ENCODE measurements at places on chromosomes 5 and 9.

GRCh38 chr9:98488571-98489312, 220.0 kb downstream of the GABBR2 start:
- DNase-seq: peak; percentile 95

- DNase-seq: no peak
Measured at GRCh38 chr5:60789551-60789950, 54.5 kb downstream of the ELOVL7 start.

GRCh38 chr5:43041669-43042175, 1.6 kb upstream of the ANXA2R start:
- peak; percentile 49 for DNase-seq

- no peak for DNase-seq
Measured at GRCh38 chr5:169646856-169647255, 9.8 kb downstream of the DOCK2 start.

GRCh38 chr9:136028760-136029470, 66.2 kb downstream of the NACC2 start:
- no peak for DNase-seq

DNA sequence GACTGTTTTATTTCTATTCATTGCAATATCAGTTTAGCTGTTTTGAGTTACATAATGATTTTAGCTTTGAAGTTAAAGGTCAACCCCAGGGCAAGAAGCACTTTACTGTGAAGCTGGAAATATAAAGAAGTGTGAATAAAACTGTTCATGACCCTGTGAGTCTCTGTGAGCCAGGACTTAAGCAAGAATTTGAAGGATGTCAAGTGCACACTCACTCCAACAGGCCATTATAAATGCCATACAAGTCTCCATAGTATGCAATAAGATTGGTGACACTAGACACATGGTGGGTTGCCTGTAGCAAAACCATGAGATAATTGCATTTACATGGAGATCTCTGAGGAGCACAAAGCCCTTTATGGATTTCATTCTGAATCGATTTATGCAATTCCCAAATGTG, 318.7 kb upstream of the ITGA1 start:
- no peak for DNase-seq

GRCh38 chr9:16268067-16268881, 602.2 kb downstream of the BNC2 start:
- DNase-seq: peak; percentile 42

- no peak for DNase-seq
Measured at GRCh38 chr5:78691084-78691960, 42.8 kb upstream of the LHFPL2 start.

DNA sequence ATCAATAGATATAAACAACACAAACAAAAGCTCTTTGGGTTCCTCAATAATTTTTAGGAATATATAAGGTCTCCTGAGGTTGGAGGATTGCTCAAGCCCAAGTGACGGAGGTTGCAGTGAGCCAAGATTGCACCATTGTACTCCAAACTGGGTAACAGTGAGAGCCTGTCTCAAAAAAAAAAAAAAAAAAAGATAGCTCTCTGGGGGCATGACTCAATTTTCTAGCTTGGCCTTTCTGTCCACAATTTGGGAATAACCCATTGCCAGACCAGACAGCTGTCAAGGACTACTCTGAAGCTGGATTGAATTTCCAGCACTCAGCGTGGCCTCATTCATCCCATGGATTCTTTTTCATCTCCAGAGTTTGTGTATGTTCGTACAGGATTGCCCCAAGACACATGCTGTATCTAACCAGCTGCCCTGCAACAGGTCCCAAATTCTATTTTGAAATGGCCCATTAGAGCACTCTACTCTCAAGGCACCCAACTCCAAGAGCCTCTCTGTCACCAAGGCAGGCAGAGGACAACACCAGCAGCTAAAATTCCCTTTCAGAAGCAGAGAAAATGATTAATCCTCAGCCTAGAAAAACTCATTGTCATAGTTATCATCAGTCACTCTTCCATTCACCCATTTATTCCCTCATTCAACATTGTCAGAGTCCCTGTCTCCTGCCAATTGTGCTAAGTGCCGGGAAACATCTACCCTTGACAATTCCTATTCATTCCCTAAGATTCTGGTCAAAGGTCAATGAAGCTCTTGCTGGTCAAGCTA, 8.7 kb downstream of the FAM193B start:
- peak; percentile 69 for DNase-seq

DNA sequence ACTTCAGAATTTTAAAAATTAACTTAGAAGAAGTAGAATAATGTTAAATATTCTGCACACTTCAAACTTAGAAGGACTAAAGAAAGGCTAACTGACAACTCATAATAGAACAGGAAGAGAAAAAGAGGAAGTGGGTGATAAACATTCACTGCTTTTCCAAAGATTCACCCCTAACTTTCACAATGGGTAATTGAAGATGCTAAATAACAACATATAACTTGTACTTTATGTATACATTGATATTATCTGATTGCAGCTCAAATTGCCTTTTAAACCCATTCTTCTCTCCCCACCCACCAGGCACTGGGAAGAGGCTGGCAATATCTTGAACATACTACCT, 376.6 kb downstream of the EFNA5 start:
- no peak for DNase-seq

GRCh38 chr5:129094924-129095899, 663 bp downstream of the ISOC1 start:
- peak; percentile 47 for DNase-seq

GRCh38 chr5:116456036-116456435, 118.6 kb downstream of the SEMA6A start:
- no peak for DNase-seq

- DNase-seq: no peak
Measured at GRCh38 chr9:127915801-127916719, 781 bp downstream of the ST6GALNAC4 start.

DNA sequence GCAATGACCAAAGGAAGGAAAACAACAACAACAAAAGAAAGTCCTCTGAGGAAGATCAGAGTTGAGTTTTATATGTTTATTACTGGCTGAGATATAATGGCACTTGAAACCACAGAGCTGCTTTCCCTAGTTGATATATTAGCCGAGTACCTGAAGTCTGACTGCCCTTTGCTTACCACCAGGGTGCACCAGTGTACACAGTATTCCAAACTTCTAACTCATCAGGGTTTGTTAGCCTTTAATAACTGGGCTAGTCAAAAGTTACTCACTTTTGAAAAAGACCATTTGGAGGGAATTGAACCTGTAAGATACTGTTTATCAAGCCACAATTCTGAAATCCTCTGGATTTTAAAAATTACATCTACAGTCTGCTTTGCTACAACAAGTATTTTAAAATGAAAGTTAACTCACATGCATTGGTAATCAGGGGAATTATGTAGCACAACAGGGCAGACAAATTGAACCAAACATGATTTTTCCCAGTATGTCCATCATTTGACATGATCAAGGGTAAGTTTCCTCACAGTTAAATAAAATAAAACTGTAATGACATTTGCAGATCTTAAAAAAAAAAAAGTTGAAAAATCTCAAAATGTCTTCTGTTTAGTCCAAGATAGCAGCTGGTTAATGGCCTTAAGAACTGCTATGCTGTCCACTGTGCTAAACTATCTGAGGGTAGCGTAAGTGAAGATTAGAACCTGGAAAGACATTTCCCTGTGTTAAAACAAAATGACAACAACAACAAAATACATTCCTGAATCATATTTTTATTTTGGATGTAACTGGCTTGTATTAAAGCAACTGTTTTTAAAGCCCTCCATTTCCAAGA, 57.3 kb upstream of the C6 start:
- DNase-seq: peak; percentile 61

- no peak for DNase-seq
Measured at GRCh38 chr9:15070716-15071115, 160.5 kb upstream of the FREM1 start.

GRCh38 chr9:93967020-93967803, 12.1 kb upstream of the BARX1 start:
- peak; percentile 5 for DNase-seq

DNA sequence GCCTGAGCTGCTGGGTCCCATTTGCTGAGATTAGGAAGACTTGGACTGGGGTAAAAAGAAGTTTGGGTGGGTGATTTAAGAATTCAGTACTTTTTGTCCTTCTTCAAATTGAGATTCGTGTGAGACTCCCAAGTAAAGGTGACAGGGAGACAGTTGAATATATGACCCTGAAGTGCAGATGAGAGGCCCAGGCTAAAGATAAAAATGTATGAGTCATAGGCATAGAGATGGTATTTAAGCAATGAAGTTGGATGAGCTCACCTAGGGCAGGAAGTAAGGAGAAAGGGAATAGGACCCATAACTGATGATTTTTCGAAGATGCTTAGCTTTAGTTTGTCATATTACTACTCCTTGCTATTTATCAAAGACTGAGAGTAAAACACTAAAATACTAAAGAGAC, 255.9 kb upstream of the ADRA1B start:
- DNase-seq: no peak

GRCh38 chr9:79268806-79269205, 303.0 kb upstream of the TLE4 start:
- no peak for DNase-seq

- no peak for DNase-seq
Measured at GRCh38 chr5:112203229-112203628, 215.8 kb downstream of the EPB41L4A start.

GRCh38 chr9:106322706-106323245, 540.2 kb upstream of the ZNF462 start:
- DNase-seq: no peak

DNA sequence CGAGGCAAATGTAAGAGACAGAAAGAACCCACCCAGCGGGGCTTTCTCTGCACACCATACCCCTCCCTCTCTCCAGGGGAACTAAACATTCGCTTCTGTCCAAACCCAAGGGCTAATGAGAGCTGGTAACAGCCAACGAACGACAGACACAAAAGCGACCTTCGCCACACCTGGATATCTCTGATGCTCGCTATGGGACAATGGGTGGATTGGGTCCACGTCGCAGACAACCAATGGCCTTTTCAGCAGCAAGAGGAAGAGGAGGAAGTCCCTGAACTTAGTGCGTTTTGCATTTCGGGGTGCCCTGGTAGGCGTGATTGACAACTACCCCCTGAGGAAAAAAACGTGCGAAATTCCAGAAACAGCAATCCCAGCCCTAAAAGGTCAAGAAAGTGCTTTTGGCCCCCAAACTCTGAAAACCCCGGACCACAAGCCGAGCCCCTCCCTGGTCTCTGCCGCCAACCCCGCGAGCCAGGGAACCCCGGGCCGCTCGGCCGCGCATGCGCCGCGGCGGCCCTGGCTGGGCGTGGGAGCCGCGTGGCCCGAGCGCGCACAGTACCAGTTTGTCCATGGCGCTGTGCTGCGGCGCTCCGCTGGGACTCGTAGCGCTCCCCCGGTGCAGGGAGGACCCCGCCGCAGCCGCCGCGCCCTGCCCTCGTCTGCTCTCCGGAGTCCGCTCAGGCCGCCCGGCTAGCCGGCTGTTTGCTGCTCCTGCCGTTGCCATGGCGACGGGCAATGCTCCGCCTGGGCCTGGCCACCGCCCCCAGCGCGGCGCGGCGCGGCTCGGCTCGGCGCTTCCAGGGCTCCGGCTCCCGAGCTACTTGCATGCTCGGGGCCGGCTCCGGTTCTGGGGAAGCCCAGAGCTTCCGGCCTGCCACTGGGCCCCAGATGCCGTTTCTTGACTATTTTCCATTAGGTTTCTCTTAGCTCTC, 66.9 kb upstream of the DNAH5 start:
- peak; percentile 96 for DNase-seq

DNA sequence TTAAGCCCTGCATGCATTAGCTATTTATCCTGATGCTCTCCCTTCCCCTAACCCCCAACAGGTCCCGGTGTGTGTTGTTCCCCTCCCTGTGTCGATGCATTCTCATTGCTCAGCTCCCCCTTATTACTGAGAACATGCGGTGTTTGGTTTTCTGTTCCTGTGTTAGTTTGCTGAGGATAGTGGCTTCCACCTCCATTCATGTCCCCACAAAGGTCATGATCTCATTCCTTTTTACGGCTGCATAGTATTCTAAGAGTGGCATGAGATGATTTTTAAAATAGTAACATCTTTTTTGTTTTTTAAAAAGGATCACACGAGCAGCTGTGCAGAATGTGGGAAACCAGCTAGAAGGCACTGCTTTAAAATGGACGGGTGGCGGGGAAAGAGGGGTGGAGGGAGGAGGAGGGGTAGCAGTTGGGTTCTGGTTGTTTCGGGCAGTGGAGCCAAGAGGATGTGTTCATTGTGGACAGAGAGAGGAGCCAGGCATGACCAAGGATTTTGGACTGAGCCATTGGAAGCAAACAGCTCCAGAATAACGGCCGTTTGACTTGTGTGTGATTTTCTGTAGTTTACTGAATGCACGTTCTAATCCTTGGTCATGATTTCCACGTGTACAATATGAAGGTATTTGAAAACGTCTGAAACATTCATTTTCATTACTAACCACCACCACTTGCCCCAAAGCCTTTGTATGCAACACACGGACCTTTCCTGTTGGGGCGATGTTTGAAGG, 1.7 kb upstream of the TENT4A start:
- DNase-seq: no peak

DNA sequence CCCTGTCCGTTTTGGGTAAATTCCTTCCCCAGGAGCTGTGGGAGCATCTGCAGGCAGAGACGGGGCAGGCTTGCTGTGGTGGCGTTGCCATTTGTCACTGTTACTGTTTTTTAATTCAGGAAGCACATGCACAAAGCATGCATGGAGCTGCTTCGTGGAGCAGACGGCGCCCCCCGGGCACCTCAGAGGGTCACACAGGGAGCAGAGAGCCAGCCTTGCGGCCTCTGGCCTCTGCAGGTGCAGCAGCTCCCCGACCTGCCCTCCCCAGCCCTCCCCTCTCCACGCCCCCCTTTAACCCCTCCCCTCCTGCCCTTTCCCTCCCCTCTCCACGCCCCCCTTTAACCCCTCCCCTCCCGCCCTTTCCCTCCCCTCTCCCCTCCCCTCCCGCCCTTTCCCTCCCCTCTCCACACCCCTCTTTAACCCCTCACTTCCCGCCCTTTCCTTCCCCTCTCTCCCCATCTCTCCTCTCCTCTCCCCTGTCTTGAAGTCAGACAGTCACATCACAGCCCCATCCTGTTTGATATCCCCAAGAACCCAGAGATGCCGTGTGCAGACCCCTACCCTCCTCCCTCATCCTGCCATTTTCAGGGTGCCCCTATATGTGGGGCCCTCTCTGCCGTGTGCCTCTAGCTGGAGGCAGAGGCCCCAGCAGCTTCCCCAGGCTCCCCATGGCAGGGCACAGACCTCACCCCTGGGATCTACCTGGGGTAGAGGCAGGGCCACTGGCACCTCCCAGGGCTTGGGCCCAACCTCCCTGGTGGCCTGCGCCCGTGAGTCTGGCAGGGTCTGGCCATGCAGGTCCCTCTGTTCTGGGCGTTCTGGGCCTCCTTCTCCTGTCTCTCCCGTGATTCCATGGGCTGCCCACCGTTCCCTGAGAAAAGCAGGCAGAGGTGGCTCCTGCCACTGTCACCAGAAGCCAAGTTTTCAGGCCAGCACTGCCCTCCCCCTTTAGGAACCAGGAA, 29.6 kb upstream of the UBAC1 start:
- no peak for DNase-seq

GRCh38 chr9:136613824-136614371, 48.8 kb upstream of the EGFL7 start:
- DNase-seq: no peak

- peak; percentile 64 for DNase-seq
Measured at GRCh38 chr5:6633469-6634245, 417 bp downstream of the SRD5A1 start.

DNA sequence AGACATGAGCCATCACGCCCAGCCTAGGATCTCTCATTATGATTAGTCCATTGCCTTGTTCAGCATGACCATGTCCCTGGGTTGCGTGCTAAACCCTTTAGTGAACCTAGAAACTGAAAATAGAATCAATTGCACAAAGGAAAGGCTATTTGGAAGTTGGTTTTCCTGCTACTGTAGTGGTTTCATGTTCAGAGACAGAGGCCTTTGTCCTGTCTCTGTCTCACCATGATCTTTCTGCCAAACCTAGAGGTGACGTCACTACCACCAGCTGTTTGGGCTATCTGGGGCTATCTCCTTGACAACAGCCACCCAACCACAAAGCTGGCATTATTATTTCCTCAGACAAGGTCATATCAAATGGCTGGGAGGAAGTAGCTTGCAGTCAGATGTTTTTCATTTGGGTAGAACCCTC, 4.0 kb upstream of the CDK5RAP2 start:
- peak; percentile 88 for DNase-seq
